ENCODE measurements at places on chromosomes 6 and 20.
A peak's percentile ranks its signal among the peaks of the same experiment; 100 is the strongest.

- DNase-seq: no peak
Measured at GRCh38 chr6:155187994-155188706, 75.7 kb upstream of the CLDN20 start.

- no peak for DNase-seq
Measured at GRCh38 chr6:14559746-14560536, 442.4 kb downstream of the CD83 start.

GRCh38 chr20:36015806-36016403 lies 47.5 kb downstream of the CNBD2 start:
- no peak for DNase-seq

DNA sequence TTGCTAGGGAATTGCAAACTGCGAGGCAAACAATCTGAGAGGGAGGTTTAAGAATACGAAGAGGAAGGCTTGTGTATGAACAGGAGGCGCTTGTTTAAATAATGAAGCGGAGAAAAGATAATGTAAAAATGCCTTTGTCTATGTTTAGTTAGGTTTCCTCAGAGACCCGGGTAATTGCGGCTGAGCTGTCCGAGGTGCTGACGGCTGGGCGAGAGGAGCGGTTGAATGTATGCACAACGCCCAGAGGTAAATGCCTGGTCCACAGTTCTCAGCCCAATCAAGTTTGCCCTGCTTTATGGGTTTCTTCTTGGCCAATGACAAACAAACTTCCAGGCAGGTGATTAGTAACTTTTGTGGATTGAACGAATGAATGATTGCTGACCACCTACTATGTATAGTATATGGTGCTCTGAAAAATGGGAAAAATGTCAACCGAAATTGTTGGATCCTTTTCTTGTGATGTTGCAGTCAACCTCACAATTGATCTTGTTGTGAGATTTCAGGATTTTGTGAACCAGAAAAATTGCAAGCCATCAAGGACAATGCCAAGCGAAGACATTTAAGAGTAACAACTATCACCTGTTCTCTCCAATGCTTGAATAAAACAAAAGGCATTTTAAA lies 38.3 kb upstream of the SLC32A1 start:
- DNase-seq: no peak

DNA sequence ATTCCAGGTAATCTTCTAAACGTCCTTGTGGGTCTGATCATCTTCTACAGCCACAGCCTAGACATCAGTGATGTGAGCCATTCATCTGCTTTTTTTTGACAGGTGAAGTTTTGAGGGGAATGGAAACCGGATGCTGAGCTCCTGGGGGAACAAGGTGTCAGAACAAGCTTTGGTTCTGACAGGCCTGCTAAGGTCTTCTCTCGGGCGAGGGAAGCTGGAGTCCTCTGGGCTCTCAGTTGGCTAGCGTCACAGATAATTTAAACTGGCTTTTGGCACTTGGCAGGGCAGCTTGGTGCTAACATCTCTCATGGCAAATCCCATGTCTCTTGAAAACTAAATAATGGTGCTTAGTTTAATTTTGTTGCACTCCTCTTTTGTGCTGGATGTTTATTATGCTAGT lies 8.4 kb upstream of the AIG1 start:
- DNase-seq: no peak

GRCh38 chr20:47353692-47354463 lies 2.6 kb downstream of the ZMYND8 start:
- DNase-seq: no peak

DNA sequence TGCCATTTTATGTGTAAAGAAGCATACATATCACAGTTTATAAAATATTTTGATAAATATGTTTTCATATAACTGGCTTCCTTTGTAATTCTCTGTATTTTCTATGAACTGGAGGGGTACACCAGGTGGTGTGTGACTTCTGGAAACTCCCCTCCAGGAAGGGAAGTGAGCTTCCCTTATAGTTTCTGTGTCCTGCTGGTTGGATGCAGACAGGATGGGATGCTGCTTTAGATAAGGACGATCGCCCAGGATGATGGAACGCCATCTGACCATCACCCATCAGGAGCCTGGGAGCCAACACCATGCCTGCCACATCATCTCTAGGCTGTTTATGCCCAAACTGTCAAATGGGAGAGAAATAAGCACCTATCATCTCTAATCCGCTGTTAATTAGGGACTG lies 66.1 kb downstream of the SULF2 start:
- DNase-seq: no peak

GRCh38 chr20:32207626-32208498 lies at the start of the genes PLAGL2 and POFUT1:
Gene PLAGL2, minus strand, starts transcription at chr20:32207743. Its CDS starts 5,565 bp downstream, at chr20:32202178.
Gene POFUT1, plus strand, starts transcription at chr20:32207880. Its CDS starts 62 bp downstream, at chr20:32207942.
- DNase-seq: peak; percentile 76

DNA sequence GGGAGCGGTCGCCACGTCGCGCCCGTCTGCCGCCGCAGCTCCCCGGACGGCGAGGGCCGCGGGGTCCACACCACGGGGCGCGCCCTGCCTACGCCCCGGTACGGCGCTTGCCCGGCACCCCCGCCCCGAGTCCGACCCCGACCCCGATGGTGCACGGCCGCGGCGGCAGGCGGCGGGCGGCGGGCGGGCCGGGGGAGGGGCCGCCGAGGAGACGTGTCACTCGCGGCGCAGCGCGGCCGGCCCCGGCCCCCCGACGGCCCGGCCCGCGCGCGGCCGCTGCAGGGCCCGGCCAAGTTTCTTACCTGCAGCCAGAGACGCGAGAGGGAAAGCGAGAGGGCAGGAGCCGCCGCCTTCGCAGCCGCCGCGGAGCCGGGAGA lies 328 bp downstream of the RRBP1 start:
- no peak for DNase-seq

DNA sequence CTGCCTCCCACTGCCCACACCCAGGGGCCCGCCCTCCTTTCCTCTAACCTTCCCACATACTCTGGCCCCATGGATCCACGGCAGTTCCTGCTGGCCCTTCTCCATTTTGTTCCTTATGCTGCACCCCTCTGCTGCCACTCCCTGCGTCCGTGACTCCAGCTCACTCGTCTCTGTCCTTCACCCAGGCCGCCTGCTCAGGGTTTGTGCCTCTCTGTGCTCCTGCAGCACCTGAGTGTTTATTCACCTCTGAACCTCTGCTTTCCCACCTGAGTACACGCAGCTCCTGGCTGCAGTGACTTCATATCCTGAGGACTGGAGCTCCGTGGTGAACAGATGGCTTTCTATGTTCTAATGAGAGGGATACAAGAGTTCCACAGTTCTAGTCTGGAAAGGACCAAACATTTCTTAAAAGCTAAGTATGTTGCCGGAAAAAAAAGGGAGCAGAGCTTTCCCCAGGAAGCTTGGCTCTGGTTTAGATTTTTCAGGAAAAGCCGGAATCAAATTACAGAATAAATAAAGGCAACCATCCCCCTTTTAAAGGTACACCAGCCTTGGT lies 1.5 kb upstream of the GNRH2 start:
- no peak for DNase-seq

DNA sequence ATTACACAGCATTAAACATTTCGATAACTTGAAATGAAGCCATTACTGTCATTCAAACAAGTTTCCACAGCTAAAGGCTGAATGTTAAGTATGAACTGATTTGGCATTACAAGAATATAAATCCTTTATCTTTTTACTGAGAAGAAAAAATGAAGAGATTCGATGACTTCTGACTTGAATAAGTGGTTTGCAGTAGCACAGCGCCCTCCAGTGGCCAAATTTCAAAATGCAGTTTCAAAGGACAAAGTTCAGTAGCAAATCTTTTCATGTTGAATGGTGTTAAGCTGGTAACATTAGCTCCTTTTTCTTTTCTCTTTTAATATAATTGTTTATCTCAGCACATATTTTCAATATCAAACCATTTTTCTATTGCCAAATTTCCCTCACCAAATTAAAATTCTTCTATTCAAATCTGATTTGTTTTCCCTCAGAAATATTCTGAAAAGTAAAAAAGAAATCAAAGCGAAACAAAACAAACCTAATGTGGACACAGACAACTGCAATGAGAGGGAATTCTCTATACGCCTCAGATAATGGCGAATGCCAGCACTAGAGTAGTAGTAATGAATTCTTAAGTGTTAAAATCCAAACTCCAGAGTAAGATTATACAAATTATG lies 145.7 kb downstream of the BTBD9 start:
- DNase-seq: peak; percentile 70

DNA sequence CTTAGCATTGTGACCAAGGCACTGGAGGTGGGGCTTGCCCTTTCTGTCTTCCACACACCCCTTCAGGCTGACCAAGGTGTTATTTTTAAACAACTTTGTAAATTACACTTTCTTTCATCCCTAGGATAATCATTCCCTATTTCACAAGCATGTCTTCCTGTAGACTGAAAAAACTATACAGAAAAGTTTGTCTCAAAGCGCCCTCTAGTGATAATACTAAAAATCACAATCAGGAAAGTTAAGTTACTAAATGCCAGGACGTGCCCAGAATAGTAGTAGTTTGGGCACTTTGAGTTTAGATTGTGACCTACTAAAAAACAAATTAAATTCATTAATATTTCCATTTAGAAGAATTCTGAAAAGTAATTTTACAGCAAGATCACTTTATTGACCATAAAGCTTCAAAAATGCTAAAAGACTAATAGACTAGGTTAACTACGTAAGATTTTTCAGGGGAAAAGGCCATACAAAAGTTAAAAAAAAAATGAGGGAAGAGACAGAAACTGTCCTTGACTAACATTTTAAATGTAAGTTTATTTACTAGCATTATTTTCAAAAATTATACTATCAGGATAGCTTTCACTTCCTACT lies 123.3 kb upstream of the DUSP22 start:
- DNase-seq: no peak

- no peak for DNase-seq
Measured at GRCh38 chr6:15936503-15936902, 192.4 kb upstream of the MYLIP start.

- no peak for DNase-seq
Measured at GRCh38 chr20:1633535-1633934, 13.7 kb upstream of the SIRPB1 start.

DNA sequence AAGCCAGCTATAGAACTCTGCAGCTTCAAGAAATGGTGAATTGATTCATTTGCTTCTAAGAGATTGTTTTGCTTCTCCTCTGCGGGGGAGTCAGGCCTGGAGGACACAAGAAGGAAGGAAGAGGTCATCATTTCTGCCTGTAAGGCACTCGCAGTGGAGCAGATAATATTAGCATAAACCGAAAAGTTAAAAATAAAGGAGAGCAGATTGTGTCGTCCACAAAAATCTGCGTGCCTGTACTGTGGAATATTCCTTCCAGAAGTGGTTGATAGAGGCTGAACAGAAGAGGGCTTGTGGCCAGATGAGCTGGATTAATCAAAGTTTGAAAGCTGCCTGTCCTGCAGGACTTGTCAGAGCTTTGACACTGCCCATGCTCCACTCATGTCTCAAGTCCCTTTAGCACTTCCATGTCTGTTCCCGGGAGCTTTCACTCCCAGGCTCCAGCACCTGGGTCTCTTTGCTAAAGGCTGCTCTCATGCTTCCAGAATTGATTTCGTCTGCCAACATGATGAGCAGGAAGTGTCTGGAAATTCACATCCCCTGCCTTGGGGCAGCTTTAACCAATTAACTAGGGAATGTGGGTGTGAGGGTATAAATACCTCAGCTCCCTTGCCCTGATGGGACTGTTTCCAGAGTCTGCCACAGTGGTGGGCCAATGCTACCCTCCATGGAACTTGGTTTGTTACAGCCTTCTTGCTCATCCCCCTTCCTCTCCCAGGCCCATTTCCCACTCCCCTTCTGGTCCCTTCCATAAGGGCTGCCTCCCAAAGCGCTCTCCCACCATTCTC lies 65.1 kb upstream of the STX16 start:
- DNase-seq: no peak

- no peak for DNase-seq
Measured at GRCh38 chr6:20024316-20024673, 187.1 kb downstream of the ID4 start.

DNA sequence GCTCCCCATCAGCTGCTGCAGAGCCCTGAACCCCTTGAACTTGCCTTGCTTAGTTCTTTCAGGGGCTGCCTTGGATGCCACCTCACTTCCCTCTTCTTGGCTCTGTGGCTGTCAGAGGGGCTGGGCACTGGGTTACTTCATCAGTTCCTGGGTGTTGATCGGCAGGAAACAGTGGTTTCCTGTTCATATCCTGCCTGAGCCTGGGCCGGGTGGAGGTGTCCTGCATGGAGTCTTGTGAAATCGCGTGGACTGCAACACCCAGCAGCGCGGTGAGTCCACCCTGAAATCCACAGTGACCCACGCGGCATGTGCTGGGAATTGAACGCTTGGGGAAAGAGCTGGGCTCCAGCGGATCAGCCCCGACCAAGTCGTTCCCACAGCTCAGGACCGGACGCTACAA lies 97.5 kb downstream of the CDH26 start:
- peak; percentile 6 for DNase-seq

GRCh38 chr20:19830211-19830785 lies 72.2 kb downstream of the RIN2 start:
- no peak for DNase-seq

DNA sequence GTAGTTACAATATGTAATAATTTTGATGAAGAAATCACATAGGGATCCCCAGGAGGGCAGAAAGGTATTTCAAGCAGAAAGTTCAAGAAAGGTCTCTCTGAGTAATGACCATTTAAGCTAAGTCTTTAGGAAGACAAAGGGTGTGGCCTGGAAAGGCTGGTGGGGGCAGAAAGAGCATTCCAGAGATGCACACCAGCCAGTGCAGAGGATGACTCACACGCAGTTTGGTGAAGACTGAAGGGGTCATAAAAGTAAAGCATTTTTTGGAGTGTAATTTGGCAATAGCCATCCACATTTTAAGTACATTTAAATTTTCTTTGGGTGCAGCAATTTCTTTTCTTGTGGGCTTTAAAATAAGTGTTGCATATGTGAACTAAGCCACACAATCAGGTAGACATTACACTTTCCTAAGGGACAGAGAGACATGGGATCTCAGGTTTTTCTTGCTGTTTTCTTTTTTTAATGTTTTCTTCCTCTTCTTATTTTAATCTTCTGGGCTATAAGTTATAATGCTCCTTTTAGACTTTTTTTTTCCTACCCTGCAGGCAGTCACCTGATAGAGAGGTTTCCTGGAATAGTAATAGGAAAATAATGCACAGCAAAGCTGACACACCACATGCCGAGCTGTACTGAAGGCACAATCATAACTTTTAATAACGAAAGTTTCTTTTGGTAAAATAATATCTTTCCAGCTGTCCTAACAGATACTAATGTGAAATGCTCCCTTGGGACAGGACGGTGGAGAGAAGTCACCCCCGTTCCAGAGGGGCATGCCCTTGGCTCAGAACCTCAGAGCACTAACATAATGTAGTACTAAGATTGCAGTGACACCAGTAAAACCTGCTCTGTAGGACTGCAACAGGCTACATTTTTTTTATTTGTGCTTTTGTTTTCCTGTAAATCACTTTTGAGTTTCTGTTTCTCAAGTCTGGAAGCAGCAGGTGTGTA lies 49.6 kb upstream of the PTPRK start:
- no peak for DNase-seq

- DNase-seq: peak; percentile 50
Measured at GRCh38 chr6:156564127-156564806, 212.9 kb upstream of the ARID1B start.

GRCh38 chr6:4355241-4355640 lies 219.9 kb upstream of the ECI2 start:
- DNase-seq: no peak

DNA sequence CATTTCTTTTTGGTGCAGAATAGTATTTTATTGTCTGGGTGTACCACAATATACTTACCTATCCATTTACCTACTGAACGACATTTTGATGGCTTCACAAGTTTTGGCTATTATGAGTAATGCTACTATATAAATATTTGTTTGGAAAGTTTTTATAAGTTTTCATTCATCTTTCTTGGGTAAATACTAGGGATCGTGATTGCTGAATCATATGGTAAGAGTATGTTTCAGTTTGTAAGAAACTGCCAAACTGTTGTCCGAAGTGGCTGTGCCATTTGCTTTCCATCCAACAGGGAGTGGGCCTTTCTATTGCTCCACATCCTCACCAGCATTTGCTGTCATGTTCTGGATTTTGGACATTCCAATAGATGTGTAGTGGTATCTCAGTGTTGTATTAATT lies 104.2 kb downstream of the CDYL start:
- DNase-seq: no peak
